Retinal pigment epithelial cell (primary cell): ENCODE measurements at places on chromosomes 5 and 9.

DNA sequence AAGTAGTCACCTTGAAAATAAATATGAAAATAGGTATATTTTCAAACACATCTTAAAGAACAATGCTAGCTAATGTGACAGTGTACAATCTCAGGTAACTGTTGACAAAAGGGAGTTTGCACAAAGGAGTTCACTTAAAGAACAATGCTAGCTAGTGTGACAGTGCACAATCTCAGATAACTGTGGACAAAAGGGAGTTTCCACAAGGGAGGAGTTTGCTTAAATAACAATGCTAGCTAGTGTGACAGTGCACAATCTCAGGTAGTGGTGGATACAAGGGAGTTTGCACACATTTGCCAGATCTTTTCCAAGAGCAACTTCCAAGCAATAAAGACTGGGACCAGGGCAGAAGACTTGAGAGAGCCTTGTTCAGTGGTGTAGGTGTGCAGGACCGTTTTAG, 442.9 kb upstream of the FTMT start:
- no peak for DNase-seq

GRCh38 chr5:1341863-1342262, 3.0 kb downstream of the CLPTM1L start:
- no peak for DNase-seq

DNA sequence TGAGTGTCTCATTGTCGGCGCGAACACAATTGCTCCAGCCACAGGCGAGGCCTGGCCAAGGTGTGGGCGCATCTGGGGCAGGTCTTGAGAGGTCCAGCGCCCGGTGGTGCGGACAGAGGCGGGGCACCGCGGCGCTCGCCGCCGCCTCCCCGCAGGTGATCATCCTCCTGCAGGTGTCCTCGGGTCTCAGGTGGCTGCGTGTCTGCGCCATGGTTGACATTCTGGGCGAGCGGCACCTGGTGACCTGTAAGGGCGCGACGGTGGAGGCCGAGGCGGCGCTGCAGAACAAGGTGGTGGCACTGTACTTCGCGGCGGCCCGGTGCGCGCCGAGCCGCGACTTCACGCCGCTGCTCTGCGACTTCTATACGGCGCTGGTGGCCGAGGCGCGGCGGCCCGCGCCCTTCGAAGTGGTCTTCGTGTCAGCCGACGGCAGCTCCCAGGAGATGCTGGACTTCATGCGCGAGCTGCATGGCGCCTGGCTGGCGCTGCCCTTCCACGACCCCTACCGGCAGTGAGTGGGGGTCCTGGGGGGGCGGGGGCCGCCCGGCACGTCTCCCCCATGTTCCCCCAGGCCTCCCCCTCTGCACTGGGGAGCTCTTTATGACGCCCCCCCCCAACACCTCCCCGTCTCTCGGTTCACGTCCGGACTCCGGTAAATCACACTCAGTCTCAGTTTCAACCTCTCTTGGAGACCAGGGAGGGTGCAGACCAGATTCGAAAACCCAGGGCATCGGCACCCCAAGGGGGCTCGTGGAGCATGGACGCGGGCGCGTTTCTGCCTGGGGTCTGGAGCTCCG, 446 bp downstream of the NXNL2 start:
- no peak for DNase-seq

DNA sequence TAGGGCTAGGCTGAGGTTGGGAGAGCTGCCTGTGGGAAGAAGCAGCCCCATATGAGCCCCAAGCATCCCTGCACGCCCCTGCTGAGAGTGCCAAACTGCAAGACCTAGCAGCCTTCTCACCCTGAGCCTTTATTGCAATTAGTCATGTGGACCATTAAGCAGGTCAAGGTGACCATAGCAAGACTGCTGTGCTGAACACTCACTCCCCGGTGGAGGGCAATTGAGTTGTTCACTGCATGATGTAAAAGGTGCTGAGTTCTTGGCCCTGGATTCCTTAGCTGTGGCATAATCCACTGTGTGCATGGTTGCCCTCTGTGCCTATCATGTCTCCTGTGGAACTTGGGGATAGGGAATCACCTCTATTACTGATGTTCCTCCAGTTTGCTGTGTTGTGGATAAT, 131.1 kb downstream of the FOXD1 start:
- DNase-seq = no peak

GRCh38 chr9:73155968-73156864, 4.6 kb downstream of the ANXA1 start:
- no peak for DNase-seq

DNA sequence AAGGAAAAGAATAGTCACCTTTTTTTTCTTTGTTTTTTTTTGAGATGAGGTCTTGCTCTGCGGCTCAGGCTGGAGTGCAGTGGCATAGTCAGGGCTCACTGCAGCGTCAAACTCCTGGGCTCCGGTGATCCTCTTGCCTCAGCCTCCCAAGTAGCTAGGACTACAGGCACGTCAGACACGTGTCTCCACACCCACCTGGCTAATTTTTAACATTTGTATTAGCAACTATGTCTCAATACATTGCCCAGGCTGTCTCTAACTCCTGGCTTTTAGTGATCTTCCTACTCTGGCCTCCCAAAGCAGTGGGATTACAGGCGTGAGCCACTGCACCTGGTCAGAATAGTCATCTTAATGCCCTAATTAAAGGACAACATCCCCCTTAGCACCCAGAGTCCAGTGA, 54.4 kb upstream of the CTSL start:
- no peak for DNase-seq

GRCh38 chr9:86624630-86625029, 270.4 kb upstream of the TUT7 start:
- DNase-seq = no peak

DNA sequence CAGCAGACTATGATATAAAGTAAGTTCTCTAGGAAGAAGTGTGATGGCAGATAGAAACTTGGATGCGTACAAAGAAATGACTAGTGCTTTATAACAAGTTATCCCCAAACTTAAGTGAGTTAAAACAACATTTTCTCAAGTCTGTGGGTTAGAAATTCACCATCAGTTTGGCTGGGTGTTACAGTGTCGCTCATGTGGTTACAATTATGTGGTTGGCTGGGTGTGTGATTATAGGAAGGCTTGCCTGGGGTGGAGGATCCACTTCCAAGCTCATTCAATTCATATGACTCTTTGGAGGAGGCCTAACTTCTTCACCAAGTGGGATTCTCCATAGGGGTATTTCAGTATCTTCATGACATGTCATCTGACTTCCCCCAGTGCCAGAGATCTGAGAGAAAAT, 10.3 kb upstream of the C9orf40 start:
- no peak for DNase-seq

DNA sequence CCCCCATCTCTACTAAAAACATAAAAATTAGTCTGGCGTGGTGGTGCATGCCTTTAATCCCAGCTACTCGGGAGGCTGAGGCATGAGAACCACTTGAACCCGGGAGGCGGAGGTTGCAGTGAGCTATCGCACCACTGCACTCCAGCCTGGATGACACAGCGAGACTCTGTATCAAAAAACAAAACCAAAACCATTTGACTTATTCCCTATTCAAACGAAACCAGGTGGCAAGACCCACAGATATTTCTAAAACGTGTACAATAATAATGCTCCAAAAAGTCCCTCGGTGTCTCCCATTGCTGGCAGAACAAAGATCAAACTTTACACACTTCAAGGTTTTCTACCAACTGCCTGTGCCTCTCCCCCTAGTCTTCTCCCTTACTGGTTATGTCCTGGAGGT, 29.8 kb downstream of the HMGCR start:
- DNase-seq = no peak

DNA sequence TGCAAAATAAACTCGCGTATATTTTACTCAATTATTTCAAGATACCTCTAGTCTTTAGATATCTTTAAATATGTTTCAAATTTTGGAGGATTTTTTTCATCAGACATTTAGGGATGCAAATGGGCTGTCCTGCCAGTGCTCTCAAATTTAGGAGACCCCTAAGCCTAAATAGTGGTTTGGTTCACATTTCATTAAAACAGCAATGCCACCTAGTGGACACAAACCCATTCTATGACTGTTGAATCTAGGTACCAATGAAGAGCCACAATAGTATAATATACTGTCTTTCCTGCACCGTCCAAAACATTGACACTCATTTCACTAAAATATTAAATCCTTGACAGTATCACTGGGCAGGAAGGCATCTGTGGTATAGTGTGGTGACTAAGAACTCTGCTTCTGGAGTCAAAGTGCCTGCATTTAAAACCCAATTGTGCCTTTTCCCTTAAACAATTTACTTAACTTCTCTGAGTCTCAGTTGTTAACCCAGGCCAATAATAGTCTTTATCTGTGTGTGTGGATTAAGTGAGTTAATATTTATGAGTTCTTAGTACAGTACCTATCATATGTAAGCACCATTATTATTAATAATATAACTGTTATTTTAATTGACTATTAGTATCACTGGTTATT, 148.0 kb downstream of the RORB start:
- DNase-seq = no peak

DNA sequence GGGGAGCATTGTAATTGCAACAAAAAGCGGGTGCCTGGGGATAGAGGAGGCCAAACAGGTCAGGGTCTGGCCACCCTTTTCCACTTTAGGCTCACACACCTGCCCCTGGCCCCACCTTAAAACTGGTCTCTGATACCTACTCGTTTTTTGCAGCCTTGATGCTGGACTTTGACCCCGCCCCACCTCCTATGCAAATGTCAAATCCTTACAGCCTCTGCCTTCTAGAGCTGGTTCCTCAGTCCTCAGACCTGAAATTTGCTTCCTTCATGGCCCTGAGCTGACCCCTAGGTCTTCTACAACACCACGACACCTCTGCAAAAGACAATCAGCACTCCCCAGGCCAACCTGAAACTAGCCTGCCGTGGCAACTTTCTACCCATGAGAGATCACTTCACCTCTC, 37.7 kb downstream of the SMIM23 start:
- no peak for DNase-seq

DNA sequence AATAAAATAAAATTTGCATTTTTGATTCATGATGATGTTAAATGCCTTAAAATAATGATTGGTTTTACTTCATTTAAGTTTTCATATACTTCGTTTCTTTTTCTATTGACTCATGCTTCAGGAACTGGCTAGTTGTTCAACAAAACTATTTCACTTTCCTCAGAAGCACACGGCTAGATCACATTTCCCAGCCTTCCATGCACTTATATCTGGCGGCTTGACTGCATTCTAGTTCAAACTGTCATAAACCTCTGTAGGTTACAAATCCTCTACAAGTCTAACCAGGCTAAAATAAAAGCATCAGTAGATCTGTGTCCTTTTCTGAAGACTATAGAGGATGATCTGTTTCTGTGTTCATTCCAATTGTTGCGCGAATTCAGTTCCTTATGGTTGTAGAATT, 46.3 kb upstream of the CNTLN start:
- no peak for DNase-seq

DNA sequence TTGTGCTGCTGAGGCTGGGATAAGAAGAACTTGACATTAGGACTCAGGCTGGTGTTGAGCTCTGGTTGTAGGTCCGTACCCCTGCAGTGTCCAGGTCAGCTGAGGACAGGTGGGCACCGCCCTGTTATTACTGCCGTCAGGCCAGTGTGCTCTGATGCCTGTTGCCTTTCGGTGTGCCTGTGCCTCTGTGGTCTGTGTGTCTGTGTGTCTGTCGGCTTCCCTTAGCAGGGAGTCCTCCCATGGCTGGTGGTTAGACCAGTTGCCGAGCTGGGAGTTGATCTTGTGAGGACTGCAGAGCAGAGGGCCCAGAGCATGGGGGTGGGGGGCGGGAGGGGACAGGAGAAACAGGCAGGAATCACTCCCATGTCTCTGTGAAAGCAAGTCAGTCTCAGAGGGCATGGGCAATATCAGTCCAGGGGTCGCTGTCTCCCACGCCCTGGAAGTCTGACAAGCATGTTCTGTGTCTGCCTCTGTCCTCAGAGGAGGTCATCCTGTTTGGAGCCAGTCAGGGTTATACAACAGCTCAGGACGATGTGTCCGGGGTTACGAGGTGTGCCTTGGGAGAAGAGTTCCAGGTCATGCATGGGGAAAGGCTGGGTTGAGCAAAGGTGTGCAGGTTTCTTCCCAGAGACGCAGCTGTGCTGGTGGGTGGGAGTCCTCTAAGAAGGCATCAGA, 67.3 kb upstream of the GARNL3 start:
- no peak for DNase-seq

DNA sequence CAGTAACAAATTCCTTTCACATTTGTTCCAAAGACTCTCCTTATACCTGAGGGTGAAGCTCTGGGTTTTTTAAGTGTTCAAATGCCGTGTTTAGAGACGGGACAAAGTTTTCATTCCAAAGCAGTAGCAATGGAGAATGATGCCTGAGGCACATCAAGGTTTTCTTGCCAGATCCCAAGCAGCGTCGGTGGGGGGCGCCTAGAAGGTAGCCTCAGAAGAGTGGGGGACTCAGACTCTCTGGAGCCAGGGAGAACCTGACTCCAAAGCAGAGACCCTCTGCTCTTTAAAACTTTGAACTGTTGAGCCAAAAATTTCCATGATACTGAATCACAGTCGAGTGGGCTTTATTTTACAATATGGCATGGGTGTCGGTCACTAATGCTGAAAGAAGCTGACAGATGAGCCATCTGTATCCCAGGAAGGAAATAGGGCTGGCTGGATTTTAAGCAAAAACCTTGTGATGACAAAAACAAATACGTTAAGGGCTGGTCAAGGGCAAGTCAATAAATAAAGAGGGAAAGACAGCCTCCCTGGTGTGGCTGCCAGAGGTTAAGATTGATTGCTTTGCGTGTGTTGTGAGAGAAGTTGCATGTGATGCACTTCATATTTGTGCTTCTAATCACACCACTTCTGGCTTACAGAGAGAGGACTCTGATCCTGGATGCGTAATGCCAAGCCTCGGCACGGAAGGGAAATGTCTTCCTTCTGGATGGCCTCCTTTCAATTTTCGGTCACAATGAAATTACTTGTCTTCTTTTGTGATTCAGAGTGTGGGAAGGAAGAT, 161.1 kb upstream of the EFNA5 start:
- no peak for DNase-seq

DNA sequence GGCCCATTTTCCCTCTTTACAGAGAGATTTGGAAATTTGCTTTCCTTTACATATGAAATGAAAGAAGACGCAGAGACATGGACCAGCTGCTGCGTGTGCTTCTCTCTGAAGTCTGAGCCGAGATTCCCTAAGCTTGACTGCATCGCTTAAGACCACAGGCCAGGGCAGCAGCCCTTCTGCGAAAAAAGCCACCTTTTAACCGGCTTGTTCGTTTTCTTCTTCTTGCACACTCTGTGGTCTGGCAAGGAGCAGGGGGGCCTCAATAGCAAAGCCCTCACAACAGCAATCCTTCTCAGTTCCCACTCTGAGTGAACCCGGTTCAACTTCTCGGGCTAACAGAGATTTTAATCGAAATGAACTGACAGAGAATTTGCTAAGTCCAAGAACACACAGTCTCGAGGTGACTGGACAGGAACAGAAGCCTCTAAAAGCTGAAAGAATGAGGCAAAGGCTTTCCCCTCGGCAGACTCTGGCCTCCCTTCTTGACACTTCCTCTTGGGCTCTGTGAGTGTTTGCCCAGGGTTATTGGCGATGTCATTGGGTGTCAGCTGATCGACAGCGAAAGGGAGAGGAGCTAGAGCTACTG, 512.9 kb upstream of the KLF4 start:
- DNase-seq = no peak

GRCh38 chr5:4383518-4384198, 756.5 kb upstream of the ADAMTS16 start:
- DNase-seq = no peak

DNA sequence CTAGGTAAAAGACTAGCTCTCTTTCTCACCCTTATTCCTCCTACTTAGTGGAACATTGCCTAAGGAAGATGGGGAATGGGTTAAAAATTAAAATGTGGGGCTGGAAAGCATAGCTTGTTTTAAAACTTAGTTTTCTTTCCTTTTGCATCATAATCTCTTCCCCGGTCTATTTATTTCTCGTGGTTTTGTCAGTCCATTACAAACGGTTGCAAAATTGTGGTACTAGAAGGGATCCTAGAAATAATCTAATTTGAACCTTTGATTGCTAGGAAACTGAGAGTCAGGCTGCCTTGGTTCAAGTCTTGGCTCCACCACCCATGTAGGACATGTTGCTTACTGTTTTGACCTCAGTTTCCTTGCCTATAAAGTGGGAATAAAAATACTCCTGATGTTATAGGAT, 1.3 kb downstream of the IL31RA start:
- no peak for DNase-seq
